ENCODE measurements at places on chromosomes 1 and 21.

- H3K27ac ChIP-seq, result no peak overlapping the region
- no peaks in the 10 kb centered on the region for H3K4me1 ChIP-seq
- no peak for DNase-seq
- H3K36me3 ChIP-seq, result no peaks in the 10 kb centered on the region
These were observed 6.6 kb downstream of the TBX19 start for GRCh38 chr1:168287237-168287664.

- no peak overlapping the region for H3K27ac ChIP-seq
- H3K4me3 ChIP-seq, result no peak overlapping the region
- H3K4me1 ChIP-seq, result no peaks in the 10 kb centered on the region
- DNase-seq, result no peak
- peaks cover 2% of the 10 kb centered on the region for H3K27me3 ChIP-seq
- H3K36me3 ChIP-seq, result no peaks in the 10 kb centered on the region
These were observed 190.3 kb downstream of the GRIK3 start for GRCh38 chr1:36843906-36844610.

DNA sequence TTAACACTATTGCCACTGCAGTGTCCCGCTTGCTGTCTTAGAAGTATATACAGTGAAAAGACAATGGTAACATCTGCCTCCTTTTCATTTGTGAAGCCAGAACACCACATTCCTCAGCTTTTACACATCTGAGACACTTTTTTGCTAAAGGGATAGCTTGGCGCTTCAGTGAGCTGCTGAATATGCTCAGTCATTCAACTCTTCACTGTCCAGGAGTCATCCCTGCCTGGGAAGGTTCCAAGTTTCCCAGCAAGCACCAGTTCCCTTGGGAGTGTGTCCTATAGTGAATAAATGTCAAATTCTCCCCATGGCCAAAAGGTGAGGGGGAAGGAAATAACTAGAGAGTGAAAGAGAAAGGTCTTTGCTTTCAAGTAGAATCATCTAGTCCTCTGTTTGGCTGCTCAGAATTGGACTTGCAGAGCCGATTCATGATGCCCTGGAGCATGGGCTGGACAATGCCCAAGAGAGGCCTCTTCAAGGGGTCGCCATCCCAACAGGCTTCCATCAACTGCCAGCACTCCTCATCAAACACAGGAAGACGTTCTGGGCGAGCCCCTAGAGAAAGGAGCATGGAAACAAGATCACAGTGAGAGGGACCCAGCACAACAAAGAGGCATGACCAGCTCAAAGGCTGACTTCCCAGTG, 25.5 kb upstream of the RBBP5 start:
- H3K27ac ChIP-seq, result no peak overlapping the region
- peaks cover 24% of the 10 kb centered on the region for H3K4me1 ChIP-seq
- no peak overlapping the region for H3K4me3 ChIP-seq
- peak; percentile 61 for DNase-seq
- no peaks in the 10 kb centered on the region for H3K27me3 ChIP-seq

GRCh38 chr1:167297222-167298214, 76.8 kb downstream of the POU2F1 start:
- H3K36me3 ChIP-seq, result no peaks in the 10 kb centered on the region
- no peaks in the 10 kb centered on the region for H3K27me3 ChIP-seq
- H3K4me3 ChIP-seq, result no peak overlapping the region

GRCh38 chr1:203592730-203593129, 33.9 kb upstream of the ATP2B4 start:
- no peaks in the 10 kb centered on the region for H3K36me3 ChIP-seq
- no peaks in the 10 kb centered on the region for H3K4me1 ChIP-seq
- no peak for DNase-seq
- H3K27me3 ChIP-seq, result no peaks in the 10 kb centered on the region
- no peak overlapping the region for H3K27ac ChIP-seq

DNA sequence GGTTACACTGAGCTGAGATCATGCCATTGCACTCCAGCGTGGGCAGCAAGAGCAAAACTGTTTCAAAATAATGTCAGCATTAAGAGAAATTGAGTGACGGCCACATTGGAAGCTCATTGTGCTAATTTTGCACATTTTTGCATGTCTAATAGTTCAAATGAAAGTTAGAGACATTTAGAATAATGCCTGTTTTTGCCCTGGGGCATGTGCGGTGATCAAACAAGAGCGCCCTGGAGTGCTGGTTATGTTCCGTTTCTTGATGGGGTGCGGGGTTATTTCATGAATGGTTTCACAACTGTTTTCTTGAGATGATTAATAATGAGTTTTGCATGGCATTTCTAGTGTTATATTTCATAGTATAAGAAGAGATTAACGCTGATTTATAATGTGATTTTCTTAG, 13.1 kb downstream of the OR2T11 start:
- H3K4me3 ChIP-seq, result no peak overlapping the region
- DNase-seq, result no peak
- no peaks in the 10 kb centered on the region for H3K27me3 ChIP-seq
- H3K4me1 ChIP-seq, result no peaks in the 10 kb centered on the region
- H3K36me3 ChIP-seq, result no peaks in the 10 kb centered on the region

DNA sequence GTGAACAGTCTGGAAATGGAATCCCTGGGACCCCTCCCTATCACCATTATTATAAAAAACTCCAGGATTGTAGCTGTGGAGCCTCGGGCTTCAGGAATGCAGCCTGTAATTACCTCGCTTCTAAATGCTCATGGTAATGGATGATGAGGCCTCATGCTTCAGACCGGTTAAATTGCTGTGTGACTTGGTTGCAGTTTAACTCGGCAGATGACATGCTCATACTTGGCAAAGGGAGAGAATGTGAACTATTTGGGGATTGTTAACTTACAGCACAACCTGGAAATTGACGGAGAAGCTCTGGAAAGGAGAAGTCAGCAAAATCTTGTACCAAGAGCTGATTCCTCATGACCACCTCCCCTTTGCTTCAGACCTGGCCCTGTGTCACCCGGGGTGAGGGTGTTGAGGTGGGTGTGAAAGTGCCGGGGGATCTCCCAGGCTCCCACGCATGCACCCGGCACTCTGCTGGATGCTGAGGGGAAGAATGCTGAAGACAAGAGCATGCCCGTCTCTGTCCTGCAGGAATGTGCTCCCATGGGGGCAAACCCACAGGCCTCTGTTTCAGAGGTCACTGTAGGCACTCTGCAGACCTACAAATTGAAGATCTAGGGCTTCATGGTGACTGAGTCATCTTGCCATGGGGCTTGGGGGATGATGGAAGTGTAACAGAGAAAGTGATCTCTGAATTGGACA, 364.8 kb downstream of the RPS6KC1 start:
- no peaks in the 10 kb centered on the region for H3K27me3 ChIP-seq
- no peaks in the 10 kb centered on the region for H3K36me3 ChIP-seq
- H3K4me1 ChIP-seq, result no peaks in the 10 kb centered on the region
- no peak for DNase-seq

- no peaks in the 10 kb centered on the region for H3K4me1 ChIP-seq
- no peaks in the 10 kb centered on the region for H3K27me3 ChIP-seq
- no peak overlapping the region for H3K27ac ChIP-seq
- H3K36me3 ChIP-seq, result no peaks in the 10 kb centered on the region
These were observed 1766.0 kb downstream of the NCAM2 start for GRCh38 chr21:22764222-22764621.

DNA sequence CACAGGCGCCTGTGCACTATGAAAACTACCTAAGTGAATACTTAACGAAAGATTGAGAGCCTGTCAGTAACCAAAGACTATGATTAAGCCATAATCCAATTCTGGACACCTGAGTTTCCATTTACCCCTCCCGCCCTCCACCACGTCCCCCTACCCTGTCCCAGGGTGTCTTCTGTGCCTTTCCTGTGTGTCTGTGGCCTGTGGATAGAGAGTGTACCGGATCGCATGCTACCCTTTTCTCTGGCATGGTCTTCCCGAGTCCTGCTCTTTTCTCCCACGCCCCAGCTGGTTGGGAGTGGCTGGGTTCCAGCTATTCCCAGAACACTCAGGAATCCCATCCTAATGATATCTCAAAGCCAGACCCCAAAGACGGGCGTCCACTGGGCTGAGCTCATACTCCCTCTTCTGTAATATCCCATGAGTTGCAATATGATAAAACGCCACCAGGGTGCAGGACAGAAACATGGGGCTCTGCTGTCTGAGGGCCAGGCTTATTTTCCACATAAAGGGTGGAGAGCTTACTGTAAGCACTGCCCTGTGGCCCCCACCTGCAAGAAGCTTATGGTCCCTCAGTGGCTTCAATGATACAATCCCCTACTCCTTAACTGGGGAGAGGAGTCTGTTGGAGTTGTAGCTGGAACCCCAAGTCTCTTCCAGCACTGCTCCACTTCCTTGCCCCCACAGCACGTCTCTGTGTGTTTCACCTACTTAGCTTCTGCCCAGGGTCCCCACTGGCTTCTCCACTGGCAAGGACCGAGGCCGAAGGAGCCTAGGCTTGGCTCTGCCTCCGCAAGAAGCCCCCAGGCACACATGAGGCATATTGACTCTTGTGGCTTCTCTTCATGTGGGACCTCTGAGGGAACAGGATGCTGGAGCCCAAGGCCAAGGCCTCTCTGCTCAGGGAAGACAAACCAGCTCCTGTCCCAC, 17.6 kb upstream of the ALX3 start:
- DNase-seq, result peak; percentile 75
- H3K36me3 ChIP-seq, result no peaks in the 10 kb centered on the region
- no peaks in the 10 kb centered on the region for H3K4me1 ChIP-seq
- no peaks in the 10 kb centered on the region for H3K27me3 ChIP-seq
- H3K4me3 ChIP-seq, result no peak overlapping the region
- no peak overlapping the region for H3K27ac ChIP-seq

GRCh38 chr1:163440090-163440489, 118.3 kb downstream of the NUF2 start:
- no peaks in the 10 kb centered on the region for H3K4me1 ChIP-seq
- peak; percentile 94 for DNase-seq
- H3K4me3 ChIP-seq, result no peak overlapping the region
- H3K36me3 ChIP-seq, result no peaks in the 10 kb centered on the region
- no peaks in the 10 kb centered on the region for H3K27me3 ChIP-seq
- H3K27ac ChIP-seq, result no peak overlapping the region

DNA sequence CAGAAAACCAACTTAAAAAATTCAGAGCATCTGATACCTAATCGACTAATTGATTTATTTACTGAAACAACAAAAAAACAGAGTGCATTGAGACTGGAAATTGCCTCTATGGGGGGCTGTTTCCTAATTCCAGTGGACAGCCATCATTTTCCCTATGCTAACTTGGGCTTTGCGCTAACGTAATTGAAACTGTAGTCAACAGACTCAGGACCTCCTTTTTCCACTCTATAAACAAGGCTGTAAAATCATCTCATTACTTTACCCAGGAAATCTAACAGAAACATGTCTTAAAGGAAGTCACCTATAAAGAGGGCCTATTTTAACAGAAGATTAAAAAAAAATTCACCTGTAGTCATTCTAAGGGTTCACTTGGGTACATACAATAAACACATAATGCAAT, 2.1 kb downstream of the ERG start:
- H3K4me3 ChIP-seq, result no peak overlapping the region
- no peaks in the 10 kb centered on the region for H3K36me3 ChIP-seq
- no peak for DNase-seq
- no peaks in the 10 kb centered on the region for H3K4me1 ChIP-seq
- peaks cover 4% of the 10 kb centered on the region for H3K27me3 ChIP-seq

- peak; percentile 48 for DNase-seq
- no peaks in the 10 kb centered on the region for H3K36me3 ChIP-seq
- no peak overlapping the region for H3K4me3 ChIP-seq
These were observed 98.2 kb upstream of the ARTN start for GRCh38 chr1:43835082-43836021.

- no peak overlapping the region for H3K4me3 ChIP-seq
- H3K27ac ChIP-seq, result no peak overlapping the region
- H3K36me3 ChIP-seq, result no peaks in the 10 kb centered on the region
- no peaks in the 10 kb centered on the region for H3K4me1 ChIP-seq
These were observed 68.0 kb upstream of the PTCH2 start for GRCh38 chr1:44911026-44911425.

DNA sequence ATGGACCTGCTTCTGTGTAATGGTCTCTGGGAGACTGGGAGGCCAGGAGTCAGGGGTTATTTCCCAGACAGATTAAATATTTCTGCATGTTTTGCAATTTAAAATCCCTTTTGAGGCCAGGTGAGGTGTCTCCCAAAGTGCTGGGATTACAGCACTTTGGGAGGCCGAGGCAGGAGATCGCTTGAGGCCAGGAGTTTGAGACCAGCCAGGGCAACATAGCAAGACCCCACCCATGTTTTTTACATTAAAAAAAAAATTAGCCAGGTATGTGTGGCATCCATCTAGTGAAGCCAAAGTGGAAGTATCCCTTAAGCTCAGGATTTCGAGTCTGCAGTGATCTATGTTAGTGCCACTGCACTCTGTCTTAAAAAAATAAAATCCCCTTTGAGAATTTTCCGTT, 34.1 kb downstream of the ECHDC2 start:
- H3K27me3 ChIP-seq, result no peaks in the 10 kb centered on the region
- H3K27ac ChIP-seq, result no peak overlapping the region
- H3K4me1 ChIP-seq, result no peaks in the 10 kb centered on the region
- no peak overlapping the region for H3K4me3 ChIP-seq

DNA sequence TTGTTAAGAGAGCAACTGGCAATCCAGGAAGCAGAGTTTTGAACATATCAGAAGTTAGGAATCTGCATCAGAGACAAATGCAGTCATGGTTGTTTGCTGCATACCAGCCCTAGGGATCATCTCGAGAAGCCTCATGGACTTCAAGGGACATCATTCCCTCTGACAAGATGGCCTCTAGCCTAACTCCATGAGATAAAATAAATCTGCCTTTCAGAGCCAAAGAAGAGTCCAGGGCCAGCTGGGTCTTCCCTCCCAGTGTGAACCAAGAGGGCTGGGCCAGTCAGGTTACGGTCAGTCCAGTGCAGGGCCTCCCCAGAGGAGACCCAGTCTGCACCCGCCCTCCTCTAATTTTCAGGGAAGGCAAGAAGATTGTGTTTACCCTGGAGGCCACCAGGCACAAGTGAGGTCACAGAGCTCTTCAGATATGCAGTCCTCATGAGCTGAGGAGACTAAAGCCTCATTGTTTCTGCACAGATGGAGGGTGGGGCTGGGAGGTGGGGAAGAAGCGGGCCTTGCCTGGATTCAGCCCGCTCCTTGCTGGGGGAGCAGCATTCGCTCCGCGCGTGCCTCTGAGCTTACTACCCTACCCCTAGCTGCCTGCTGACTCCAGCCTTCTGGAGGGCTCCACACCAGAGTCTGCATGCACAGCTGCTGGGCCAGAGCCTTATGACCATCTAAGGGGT, 52.8 kb downstream of the CAPN2 start:
- no peaks in the 10 kb centered on the region for H3K4me1 ChIP-seq
- no peak for DNase-seq
- no peak overlapping the region for H3K4me3 ChIP-seq
- no peaks in the 10 kb centered on the region for H3K36me3 ChIP-seq
- H3K27ac ChIP-seq, result no peak overlapping the region
